ENCODE measurements at places on chromosomes 6 and 20.

DNA sequence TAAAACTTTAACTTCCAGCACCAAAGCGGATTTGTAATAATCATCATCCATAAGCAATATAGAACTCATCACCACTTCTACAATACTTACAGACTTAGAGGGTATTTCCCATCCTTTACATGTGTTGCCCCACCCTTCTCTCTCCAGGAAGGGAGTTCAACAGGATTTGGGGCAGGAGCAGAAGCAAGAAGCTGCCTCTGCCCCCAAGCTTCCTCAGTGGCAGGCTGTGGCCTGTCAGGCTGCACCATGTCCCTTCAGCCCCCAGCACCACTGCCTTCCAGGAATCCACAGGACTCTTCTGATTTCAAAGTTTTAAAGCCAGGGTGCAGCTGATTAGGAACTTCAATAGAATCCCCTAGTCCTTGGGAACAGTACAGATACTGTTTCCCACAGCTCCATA lies 36.7 kb upstream of the MCM9 start:
- DNase-seq: no peak

DNA sequence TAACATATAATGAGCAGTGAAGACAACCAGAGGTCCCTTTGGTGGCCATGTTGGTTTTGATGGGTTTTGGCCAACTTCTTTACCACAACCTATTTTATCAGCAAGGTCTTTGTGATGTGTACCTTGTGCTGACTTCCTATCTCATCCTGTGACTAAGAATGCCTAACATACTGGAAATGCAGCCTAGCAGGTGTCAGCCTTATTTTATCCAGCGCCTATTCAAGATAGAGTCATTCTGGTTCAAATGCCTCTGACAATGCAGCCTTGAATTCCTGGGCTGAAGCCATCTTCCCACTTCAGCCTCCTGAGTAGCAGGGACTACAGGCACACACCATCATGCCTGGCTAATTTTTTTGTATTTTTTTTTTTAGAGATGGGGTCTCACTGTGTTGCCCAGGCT lies 7.8 kb upstream of the TRIM38 start:
- DNase-seq: no peak

- DNase-seq: no peak
These were observed 207.3 kb downstream of the BMP7 start for GRCh38 chr20:57059055-57059596.

- peak; percentile 85 for DNase-seq
These were observed 216.7 kb downstream of the ZDHHC14 start for GRCh38 chr6:157597461-157598312.

DNA sequence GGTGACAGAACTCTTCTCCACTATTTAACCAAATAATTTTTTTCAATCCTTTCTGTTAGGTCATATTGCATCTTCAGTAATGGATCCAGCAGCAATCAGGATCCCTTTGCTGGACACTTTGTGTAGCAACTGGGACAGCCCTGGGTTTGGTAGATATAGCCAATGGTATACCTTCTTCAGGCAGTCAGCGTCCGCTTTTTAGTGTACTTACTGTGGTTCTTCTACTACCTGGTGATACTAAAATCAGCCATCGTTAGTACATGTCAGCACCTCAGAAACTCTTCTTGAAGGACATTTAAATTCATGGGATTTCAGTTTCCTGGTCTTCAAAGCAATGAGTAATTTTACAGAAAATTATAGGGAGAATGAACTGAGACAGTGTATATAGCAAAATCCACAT lies 93.5 kb downstream of the ADGRG6 start:
- no peak for DNase-seq

All from fibroblast of villous mesenchyme (primary cell).